ENCODE measurements at places on chromosomes 16 and 17.

GRCh38 chr16:56451753-56452689 is 667 bp downstream of the OGFOD1 start:
- peak; percentile 17 for DNase-seq

GRCh38 chr16:81908466-81909262 is 102.6 kb downstream of the SDR42E1 start:
- DNase-seq, result peak; percentile 91

DNA sequence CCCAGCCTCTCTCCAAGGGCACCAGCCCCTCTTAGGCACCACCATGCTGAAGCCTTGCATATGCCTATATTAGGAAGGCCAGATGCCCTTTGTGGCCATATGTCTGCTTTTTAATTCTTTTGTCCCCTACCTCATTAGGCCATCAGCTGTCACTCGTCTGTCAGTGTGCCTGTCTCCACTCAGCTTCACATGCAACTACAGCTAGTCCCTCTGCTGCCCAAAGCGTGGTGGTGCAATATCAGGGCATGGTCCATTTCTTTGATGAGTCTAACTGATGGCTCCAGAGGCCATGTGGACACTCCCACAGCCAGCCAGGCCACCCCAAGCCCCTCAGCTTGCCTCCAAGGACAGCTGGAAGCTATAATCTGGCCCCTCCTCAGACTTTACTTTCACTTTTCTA is 36.3 kb downstream of the MYO18A start:
- DNase-seq, result no peak

- no peak for DNase-seq
Observed at GRCh38 chr17:27158382-27158781, 135.5 kb upstream of the WSB1 start.

GRCh38 chr17:8402921-8403536 is 5.4 kb upstream of the RNF222 start:
- no peak for DNase-seq

GRCh38 chr17:51423421-51424160 is 163.2 kb downstream of the UTP18 start:
- no peak for DNase-seq

DNA sequence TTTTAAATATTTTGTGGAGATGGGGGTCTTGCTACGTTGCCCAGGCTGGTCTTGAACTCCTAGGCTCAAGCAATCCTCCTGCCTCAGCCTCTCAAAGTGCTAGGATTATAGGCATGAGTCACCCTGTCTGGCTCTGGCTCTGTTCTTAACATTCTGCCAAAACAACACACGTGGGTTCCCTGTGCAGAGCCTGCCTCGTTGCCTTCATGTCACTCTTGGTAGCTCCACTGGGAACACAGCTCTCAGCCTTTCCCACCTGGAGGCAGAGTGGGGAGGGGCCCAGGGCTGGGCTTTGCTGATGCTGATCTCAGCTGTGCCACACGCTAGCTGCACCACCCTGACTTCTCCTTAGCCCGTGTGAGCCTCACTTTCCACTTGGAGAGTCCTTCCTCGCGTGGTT is 19.3 kb downstream of the CRISPLD2 start:
- DNase-seq, result no peak

- DNase-seq, result no peak
Observed at GRCh38 chr16:23557779-23558702, 514 bp downstream of the UBFD1 start.

DNA sequence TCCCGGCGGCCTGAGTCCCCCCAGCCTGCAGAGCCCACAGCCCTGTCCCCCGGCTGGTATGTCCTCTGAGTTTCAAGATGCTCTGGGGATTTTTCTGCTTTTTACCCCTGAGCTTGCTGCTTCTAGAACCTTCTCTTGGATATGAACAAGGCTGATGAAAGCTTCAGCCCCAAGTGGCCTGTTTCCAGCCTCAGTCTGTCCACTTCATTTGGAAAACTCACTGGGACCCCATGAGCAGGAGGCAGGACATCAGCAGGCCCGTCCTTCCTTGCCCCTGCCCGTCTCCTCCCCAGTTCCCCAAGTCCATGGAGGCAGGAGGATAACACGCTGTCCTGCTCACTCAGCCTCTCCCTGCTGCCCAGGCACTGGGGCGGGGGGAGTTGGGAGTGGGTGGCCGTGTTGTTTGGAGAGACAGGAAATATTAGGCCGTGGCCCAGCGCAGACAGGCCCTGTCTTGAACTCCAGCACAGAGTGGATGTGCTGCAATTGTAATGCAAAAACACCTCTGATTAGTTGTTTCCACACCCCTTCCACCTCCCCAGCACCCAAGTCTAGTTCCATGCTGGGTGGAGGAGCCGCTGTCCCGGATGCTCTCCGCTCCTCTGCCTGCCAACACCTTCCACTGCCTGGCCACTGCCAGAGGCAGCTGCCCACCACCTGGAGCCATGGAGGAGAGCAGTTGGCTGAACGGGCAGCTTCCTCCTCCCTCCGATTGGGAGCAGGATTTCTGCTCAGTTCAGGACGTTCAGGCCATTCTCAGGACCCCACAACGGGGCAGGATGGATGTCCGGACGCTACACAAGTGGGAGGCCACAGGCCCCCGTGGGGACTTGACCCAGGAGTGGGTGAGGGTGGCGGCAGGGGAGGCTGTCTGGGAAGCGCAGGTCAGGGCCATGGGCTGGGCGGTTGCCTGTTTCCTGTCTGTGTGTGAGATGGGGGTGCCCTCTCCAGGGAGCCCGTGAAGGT is 216.9 kb upstream of the GSE1 start:
- no peak for DNase-seq

DNA sequence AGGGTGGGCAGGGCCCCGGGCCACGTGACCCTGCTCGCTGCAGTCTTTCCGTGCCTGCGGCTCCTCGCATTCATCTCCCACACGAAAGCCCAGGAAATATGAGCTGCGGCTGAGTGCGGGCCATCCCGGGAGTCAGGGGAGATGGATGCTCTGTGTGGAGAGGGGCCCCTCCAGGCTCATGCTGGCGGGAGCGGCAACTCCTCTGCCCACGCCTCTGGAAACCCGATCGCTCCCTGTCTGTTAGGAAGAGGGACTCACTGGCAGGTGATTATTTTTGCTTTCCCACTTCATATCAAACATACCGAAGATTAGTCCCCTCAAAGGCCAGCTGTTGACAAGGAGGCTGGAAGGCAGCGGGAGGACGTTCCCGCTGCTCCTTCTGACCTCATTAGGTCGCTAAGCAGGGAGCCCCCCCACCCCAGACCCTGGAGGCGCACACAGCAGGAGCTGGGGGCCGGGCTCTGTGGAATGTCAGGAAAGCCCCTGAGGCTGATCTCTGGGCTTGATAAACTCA is 228.5 kb downstream of the FOXL1 start:
- DNase-seq, result no peak

DNA sequence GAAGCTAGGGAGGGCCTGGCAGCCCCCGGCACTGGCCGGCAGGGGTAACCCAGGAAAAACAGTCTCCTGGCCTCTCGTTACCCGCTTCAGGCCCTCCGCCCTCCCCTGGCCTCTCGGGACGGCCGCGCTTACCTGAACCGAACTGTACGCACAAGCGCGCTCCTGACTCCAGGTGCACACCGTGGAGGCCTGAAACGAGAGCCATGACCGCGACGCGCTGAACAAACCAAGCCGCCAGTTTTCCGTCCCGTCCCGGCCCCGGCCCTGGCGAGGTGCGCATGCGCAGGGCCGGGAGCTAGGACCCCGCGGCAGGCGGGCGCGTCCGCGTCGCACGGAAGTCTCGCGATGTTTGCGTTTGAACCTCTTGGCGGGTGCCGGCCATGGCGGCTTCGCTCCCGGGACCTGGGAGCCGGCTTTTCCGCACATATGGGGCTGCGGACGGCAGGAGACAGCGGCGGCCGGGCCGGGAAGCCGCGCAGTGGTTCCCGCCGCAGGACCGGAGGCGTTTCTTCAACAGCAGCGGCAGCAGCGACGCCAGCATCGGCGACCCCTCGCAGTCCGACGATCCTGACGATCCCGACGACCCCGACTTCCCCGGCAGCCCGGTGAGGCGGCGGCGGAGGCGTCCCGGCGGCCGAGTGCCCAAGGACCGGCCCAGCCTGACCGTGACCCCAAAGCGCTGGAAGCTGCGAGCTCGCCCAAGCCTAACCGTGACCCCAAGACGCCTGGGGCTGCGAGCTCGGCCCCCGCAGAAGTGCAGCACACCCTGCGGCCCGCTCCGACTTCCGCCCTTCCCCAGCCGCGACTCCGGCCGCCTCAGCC is at the start of gene HASPIN:
Gene HASPIN (plus strand): TSS at position 348 of the 822 bp plus-strand sequence. CDS start 33 bp downstream, at position 381.
- peak; percentile 79 for DNase-seq

DNA sequence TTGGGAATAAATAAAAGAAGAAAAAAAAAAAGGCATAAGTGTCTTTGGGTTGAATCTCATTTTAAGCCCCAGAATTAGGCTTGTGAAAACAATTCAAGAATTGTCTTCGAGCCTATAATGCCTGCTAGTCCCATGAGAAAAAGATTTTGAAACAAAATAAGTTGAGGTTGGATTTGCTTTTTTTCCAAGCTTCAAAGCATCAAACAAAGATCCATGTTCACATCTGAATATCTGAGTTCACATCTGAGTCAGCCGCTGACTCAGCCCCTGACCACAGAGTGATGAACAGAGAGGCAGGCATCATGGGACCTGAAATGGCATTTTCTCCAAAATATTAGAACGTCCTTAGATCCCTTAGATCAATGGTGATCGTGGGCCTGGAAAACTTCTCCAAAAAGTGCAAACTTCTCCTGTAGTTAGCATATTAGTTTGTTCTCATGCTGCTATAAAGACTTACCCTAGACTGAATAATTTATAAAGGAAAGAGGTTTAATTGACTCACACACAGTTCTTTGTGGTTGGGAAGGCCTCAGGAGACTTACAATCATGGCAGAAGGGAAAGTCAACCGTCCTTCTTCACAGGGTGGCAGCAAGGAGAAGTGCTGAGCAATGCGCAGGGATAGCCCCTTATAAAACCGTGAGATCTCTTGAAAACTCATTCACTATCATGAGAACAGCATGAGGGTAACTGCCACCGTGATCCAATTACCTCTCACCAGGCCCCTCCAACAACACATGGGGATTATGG is 294.6 kb upstream of the HSBP1 start:
- DNase-seq, result peak; percentile 88

DNA sequence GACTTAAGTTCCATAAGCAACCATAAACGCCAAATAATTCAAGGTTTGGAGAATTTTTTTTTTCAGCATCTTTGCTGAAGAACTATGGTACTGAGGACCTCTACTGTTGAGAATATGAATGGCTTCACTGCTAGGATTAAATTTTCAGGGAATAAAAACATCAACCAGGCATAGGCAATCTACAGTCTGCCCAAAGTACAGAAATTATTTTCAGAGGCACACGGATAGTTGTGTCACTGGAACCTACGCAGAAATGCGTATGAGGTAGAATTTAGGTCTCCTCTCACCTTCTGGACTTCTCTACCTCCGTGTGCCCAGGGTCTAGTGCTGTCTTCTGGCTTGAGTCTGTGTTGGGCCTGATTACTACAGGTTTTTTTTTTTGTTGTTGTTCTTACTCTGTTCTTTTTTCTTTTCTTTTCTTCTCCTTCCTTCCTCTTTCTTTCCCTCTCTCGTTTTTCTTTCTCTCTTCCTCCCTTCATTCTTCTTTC is 39.7 kb downstream of the NACA2 start:
- DNase-seq, result peak; percentile 44
